ENCODE measurements at places on chromosomes 5 and 9.

- DNase-seq, result no peak
Measured at GRCh38 chr9:70111641-70112236, 68.1 kb downstream of the MAMDC2 start.

GRCh38 chr5:155732587-155733376 is 594.2 kb upstream of the SGCD start:
- no peak for DNase-seq

DNA sequence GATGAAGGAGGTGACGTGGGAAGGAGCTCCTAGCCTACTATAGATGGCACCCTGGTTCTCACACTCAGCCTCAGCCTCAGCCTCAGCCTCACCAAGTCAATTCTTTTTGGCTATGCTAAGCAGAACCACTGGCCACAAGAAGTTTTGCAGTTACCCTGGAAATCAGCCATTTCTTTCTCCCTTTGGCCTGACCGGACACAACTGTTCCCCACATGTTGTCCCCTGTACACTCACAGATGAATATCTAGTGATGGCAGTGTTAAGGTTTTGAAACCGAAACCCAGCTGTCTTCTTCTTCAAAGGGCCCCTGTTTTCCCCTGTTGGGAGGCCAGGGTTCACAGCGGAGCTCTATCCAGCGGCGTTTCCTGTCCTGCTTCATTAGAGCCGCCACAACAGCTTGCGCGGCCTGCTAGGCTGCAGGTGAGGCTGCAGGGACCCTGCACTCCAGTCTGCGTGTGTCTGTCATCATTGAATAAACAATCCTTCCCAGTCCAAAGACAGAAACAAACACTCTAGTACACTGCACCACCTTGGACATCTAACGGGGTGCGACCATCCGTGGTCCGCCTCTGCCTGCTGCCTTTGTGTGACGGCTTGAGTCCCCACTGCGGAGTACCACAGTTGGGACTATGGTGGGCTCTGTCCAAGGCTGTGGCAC is 250.5 kb downstream of the DENND1A start:
- DNase-seq, result peak; percentile 89

- DNase-seq, result no peak
Measured at GRCh38 chr5:135359374-135360165, 39.5 kb downstream of the MACROH2A1 start.

DNA sequence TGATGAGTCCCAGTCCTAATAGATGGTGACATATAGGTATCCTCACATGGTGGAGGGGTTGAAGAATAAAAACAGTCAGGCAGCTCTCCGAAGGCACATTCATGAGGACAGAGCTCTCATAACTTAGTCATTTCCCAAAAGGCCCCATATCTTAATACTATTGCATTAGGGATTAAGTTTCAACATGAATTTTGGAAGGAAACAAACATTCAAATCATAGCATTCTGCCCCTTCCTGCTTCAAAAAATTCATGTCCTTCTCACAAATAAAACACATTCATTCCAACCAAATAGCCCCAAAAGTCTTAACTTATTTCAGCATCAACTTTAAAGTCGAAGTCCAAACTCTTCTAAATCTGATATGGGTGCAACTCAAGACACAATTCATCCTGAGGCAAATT is 277.2 kb upstream of the NR4A3 start:
- no peak for DNase-seq

DNA sequence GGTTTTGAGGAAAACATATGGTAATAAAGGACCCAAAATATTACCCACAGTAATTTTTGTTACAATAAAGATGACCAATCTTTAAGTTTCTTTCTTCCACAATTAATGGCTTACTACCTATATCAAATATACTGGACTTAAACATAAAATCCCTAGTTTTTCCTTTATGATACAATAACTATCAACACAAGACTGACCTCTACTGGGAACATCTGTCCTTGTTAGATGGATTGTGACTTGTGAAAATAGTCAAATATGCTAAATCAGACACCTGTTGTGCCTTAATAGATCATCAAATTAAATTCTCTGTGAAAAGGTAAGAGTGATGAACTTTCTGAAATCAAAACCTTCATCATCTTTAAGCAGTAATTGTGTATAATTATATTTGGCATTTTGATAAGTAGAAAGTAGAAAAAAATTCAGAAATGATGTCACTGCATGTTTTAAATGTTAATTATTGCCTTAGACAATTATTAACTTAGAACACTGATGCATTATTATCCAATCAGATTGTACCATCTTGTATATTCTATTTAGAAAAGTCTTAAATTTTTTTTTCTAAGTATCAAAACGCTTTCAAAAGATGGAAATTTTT is 113.6 kb downstream of the DEPDC1B start:
- DNase-seq, result peak; percentile 20

DNA sequence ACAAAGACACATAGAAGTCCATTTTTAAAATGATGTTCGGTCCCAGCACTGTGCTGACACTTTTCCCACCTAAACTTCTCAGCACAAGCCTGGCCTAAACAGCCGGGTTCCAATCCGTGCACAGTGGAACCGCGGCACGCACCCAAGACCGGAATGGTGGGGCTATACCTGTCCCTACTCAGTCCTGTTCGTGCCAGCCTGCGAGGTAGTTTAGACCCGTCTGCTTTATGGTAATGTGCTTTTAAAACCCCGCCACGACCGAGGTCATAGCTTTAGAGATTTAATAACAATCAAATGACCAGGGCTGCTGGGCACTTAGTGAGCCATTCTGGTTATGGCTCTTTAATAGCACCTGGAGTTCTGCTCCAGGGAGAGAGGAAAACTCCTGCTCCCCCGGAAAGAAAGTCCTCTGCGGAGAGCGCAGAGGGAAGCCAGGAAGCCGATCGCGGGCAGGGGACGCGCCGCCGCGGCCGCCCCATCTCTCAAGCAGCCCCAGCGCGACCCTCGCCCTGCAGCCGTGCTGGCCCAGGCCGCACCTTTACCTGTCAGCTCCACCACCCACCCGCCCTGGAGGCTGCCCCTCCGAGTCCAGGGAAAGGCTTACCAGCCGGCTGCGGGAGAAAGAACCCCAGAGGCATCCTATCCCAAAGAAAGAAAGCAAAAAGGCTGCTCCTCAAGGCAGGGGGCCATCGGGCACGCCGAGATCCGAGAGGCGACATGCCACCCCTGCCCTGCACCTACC is 511 bp downstream of the ARL15 start:
- peak; percentile 52 for DNase-seq

DNA sequence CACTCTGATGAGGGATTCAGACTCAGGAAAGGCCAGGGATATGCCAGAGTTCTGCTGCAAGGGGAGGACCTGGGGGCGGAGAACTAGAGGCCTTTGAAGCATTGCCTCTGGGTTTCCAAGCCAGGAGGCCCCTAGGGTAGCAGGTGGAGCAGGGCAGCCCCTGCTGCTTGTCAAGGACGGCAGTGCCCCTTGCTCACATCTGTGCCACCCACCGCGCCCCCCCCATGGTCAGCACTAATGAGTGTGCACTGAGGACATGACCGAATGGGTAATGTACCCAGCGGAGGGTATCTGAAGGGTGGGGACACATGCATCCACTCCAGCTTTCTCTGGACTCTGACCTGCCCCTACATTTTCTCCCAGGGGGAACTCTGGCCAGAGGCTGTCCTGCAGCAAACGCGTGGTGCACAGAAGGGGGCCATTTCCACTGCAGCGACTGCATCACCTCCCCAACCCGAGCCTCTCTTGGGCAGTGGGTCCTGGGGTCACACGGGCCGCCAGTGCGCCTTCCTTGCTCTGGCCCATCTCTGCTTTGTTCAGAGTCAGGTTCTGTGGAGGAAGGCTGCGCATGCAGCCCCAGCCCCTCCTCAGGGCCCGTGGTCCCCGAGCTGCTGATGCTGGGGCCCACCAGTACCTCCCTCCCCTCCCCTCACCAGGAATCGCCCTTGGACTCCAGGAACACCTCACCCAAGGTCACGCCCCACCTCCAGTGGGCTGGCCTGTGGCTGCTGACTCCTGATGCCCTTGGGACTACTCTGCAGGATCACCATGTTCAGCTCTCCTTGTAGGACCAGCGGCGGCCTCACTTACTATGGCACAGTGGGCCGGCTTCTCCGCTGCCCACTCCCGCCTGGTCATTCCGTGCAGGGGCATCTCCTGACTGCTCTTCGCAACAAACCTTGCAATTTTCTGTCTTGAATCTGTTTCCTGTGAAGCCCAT is 31.2 kb downstream of the STC2 start:
- DNase-seq, result no peak

GRCh38 chr9:134455934-134456755 is 129.9 kb downstream of the RXRA start:
- no peak for DNase-seq

DNA sequence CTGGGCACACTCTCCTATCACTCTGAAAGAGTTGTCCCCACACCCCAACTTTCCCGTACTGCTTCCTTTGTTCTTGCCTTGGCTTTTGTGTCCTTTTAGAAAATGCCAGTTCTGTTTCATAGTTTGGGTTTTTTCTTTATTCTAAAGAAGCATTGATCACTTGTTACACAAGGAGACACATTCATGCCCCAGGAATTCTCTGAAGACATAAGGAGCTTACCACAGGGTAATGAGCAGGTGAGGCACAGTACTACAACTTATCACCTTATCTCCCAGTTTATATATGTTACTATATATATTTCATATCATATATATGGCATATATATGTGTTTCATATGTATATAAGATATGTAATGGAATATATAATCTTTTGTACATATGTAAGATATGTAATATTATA is 6.5 kb upstream of the SSBP2 start:
- no peak for DNase-seq

GRCh38 chr5:169424670-169425378 is 123.9 kb upstream of the SLIT3 start:
- DNase-seq, result no peak

GRCh38 chr5:35473589-35473988 is 144.1 kb upstream of the SPEF2 start:
- no peak for DNase-seq

DNA sequence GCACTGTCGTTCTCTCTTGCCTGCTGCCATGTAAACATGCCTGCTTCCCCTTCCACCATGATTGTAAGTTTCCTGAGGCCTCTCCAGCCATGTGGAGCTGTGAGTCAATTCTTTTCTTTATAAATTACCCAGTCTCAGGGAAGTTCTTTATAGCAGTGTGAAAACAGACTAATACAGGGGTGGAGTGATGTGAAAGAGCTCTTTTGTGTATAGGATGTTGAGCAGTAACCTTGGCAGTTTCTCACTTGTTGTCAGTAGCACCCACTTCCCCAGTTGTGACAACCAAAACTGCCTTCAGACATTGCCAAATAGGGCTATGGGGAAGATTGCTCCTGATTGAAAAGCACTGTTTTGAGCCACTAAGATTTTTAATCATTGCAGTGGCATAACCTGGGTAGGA is 552.2 kb upstream of the ZNF462 start:
- no peak for DNase-seq

- no peak for DNase-seq
Measured at GRCh38 chr5:144393641-144394435, 223.2 kb downstream of the KCTD16 start.

DNA sequence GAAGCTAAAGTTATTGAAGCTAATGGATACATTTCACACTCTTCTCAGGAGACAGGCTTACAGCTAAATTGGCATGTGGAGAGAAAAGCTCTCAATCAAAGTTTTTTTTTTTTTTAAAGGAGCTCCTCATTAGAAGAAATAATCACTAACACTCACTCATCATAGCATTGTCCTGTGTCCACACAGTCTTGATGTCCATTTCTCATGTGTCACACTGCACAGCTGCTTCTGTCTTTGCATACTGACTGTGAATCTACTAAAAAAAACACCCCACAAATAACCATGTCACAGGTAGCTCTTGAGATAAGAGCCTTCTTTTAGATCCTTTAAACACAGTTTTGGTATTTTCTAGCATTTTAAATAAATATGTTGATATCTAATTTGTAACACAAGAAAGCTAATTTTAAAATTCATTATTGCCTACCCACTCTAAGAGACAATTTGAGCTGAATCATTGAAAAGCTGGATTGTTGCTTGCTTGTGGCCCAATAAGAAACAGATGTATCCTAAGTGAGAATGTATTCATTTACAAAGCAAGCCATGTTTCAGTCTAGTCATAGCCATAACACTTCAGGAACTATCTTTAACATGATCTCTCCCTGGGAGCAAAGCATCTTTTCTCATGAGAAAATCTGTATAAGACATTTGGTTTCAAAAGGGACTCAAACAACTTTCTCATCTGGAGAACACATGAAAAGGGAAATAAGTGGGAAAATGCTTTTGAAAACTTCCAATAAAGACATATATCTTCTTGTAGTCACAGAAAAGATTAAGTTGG is 48.1 kb upstream of the PCSK1 start:
- DNase-seq, result no peak

DNA sequence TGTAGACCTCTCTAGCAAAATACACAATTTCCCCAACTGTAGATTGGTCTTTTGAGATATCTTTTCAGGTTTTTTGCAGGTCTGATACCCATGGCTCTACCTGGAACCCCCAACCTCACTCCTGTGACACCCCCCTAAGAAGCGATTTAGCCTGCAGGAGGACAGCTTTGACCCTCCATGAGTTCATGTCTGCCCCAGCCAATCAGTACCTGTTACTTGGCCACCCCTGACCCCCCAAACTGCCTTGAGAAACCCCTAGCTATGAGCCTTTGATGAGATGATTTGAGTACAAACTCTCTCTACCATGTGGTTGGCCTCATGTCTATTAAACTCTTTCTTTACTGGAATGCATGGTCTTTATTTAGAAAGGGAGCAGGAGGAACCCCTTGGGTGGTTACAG is 25.7 kb downstream of the ABO start:
- no peak for DNase-seq

DNA sequence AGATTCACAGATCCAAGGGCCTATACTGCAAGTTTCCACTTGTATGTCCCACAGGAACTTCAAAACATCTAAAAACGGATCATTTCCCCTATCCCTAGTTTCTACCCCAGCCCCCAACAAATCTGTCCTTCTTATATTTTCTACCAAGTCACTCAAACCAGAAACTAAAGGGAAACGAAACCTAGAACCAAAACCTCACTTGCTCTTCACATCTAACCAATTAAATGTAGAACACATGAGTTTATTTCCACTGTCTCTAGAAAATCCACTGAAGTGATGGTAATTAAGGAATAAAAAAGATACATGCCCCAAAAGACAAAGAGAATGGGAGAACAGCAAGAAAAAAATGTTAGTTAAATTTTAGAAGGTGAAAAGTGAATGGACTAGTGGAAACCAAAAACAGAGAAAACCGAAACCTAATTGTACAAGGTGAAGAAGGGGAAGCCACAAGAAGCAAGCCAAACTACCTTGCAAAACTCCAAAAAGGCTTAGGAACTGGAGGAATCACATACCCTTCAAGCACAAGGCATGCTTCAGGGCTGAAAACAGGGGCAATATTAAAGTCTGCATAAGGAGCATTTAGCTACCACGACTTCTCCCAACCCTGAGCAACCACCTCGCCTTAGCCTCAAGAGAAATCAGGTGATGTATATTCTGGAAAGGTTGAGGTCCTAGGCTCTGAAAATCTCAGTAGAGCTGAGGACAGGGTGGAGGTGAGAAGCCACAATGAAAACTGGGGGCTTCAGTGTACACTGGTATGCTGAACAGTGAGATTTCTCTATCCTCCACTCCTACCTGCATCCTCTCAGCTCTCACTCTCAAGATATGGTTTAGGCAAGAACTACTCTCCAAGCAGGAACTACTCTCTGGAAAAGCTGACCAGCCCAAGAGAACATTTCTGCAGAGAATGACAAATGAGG is 11.1 kb downstream of the SMU1 start:
- DNase-seq, result peak; percentile 58

Data from NAMALWA (cell line).